ENCODE measurements at places on chromosomes 6 and 20.

DNA sequence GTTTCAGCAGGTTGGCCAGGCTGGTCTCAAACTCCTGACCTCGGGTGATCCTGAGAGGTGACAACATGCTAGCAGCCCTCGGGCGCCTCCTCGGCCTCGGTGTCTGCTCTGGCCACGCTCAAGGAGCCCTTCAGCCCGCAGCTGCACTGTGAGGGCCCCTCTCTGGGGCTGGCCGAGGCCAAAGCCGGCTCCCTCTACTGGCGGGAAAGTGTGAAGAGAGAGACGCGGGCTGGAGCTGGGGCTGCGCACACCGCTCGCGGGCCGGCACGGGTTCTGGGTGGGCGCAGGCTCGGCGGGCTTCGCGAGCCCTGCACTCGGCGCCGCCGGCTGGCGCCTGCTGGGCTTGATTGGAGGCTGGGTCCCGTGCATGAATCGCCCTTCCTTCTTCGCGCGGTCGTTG lies 80.8 kb upstream of the RBM24 start:
- no peak for DNase-seq

DNA sequence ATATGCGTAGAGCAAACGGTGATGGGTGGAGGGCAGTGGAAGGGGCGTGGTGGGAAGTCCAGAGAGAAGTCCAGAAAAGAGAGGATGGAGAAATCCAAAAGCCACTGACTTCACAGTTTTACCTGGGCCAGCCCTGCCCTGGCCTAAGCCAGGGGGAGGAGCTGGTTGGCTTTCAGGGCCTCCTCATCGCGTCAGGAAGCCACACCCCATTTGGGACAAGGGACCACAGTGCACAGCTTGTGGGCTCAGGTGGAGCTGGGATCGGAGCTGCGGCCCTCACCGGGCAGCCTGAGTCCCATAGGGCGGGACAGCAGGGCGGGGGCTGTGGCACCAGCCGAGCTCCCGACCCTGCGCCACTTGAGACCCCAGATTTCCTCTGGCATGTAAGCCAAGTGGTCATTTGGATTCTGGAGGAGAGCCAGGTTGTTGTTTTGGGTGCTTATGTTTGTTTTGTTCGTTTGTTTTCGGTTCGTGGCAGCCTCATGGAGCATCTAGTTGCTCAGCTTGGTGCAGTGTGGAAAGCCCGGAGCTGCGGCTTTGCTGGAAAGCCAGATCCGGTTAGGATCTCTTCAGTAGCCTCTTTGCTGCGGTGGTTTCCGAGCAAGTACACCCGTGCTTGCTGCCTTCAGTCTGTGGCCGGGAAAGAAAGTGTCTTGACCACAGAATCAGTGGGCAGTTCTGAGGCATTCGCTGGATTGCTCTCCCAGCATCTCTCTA lies 42.2 kb downstream of the RIOK1 start:
- DNase-seq = no peak

GRCh38 chr6:122752459-122752858 lies 27.1 kb upstream of the FABP7 start:
- DNase-seq = no peak

GRCh38 chr6:30720738-30721197 lies 616 bp downstream of the TUBB start:
- DNase-seq = no peak

GRCh38 chr6:120058410-120058809 lies 708.8 kb upstream of the MAN1A1 start:
- DNase-seq = no peak

DNA sequence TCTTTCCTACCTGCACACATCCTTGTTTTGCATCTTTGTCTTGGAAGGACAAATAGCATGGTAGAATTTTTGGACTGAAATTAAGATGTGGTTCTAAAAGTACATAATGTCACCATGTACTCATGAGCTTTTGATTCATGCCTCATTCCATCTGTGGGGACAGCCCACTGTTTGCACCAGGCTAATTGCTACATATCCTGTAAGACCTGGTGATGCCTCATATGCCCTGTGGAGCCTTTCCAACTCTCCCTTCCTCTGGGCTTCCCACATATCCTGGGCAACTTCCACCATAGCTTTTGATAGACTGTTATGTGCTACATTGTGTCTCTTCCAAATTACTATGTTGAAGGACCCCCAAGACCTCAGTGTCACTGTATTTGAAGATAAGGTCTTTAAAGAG lies 213.6 kb upstream of the PREP start:
- DNase-seq = no peak

GRCh38 chr6:41578217-41579087 lies 32.3 kb downstream of the FOXP4 start:
- peak; percentile 29 for DNase-seq

DNA sequence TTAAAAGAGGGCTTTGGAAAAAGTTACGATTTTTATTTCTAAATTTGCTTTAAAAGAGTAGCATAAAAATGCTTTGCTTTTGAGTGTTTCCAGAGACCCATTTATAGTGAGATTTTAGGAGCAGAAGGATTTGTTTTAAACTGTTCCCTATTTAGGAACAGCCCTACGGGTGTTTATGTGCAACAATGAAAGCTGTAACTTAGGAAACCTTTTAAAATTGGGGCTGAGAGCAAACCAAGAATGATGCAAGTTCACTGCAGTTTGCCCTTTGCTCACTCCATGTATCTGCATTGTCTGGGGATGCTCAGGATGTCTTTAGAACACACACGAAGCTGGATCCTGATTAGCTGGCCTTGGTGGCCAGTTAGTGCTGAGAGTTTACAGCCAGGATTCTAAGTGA lies 40.9 kb downstream of the GHRH start:
- DNase-seq = no peak

GRCh38 chr6:21230536-21230935 lies 363.0 kb upstream of the SOX4 start:
- no peak for DNase-seq

- peak; percentile 41 for DNase-seq
These were observed 134.0 kb upstream of the ARMC2 start for GRCh38 chr6:108714101-108714765.

DNA sequence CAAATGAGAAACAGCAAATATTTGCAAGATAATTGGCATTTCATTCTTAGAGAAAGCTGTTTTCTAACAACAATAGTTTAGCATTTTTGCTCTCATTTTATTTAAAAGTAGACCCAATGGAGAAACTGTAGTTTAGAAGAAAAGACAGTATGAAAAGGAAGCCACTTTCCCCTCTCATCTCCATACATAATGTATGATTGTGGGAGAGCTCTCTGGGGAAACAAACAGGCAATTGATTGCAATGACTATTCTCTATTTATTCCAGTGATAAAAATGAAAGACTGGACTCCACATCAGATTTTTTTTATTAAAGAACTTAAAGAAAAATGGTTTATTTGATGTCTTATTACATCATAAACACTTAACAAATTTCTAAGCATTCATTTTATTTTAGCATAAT lies 116.8 kb upstream of the SASH1 start:
- no peak for DNase-seq

GRCh38 chr20:15033269-15033668 lies 695.9 kb upstream of the FLRT3 start:
- DNase-seq = no peak

DNA sequence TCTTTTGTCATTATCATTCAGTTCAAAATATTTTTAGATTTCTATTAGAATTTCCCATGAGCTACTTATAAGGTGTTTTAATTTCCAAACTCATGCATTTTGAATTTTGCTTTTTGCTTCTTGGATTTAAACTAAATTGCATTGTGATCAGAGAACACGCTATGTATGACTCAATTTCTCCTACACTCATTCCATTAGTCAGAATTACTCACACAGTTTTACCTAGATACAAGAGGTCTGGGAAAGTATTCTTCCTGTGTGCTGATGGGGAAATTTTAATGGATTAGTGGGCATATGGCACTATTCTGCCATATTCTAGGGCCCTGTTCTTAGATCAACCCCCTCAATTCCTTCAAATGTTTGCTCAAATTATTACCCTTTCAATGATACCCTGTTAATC lies 49.9 kb upstream of the BMP5 start:
- DNase-seq = peak; percentile 88

- no peak for DNase-seq
These were observed 189.7 kb downstream of the SYNDIG1 start for GRCh38 chr20:24658920-24659660.

DNA sequence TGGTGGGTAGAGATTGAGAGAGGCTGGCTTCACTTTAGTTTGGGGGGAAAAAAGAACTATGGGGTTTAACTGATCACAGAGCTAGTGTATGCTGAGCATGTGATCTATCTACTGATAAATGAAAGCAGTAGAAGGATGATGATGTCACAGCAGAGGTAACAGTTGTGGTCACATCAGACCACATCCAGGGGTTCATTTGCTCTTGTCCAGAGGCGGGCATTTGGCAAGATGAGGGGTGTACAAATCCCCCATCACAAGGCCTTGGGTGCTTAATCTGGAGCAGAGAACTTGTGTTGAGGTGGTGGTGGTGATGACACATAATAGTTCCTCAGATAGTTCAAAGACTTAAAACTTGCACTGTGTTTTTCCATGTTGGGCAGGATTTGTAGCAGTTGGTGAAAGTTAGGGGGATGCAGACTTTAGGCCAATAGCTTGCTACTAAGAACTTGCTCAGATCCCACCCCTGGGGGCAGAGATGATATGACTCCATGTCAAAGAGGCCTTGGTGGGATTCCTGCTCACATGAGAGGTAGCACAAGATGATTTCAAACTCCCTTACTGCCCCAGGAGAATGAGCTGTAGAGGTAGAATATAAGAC lies 63.4 kb downstream of the PRDM1 start:
- no peak for DNase-seq

DNA sequence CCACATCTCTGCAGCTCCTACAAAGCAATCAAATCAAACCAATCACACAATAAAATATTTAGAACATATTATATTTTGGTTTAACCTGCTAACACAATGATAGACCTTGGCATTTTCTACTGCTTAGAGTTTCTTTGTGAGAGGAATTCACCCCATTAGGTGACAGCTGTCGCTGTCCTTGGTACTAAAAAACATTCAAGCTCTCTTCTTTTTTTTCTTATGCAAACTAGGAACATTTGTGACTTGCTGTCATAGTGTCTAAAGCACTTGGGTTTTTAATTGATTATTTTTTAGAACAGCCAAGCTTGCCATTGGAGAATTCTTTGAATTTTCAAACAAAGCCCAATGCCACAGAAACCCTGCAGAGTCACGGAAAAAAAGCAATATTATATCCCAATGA lies 46.4 kb downstream of the CNR1 start:
- DNase-seq = peak; percentile 8

DNA sequence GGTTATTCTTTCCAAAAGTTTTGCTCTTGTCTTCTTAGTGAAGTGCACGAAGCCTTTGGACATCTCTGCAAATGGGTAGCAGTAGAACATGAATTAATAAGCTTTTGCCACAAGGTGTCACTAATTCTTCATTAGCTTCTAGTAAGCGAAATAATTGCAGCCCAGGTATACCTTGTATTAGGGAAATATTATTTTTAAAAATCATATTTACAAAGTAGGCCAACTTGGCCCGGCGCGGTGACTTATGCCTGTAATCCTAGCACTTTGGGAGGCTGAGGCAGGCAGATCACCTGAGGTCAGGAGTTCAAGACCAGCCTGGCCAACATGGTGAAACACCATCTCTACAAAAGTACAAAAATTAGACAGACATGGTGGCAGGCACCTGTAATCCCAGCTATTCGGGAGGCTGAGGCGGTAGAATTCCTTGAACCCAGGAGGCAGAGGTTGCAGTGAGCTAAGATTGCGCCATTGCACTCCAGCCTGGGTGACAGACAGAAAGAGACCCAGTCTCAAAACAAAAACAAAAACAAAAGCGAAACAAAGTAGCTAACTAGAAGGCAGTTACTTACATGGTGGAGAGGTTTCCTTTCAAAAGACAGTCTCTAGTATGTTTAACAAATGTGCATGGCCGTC lies 8.8 kb upstream of the RSPH3 start:
- no peak for DNase-seq

- no peak for DNase-seq
These were observed 229.1 kb downstream of the SIM1 start for GRCh38 chr6:100235631-100236030.

DNA sequence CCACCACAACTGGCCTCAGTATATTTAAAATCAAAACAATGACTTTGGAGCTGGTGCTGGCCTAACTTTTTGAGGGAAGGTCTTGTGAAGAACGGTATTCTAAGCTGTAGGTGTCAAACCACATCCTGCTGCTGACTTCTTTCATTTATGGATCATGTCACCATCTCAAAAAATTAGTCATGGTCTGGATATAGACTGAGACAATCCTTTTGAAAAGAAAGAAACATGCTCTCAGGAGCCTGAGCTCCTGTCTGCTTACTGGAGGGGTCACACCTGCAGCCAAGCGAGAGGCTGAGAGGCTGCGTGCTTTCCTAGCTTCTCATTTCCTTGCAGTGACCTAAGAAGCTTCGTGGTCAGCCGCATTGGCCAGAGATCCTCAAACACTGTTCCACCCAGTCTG lies 55.2 kb downstream of the TIAM2 start:
- peak; percentile 76 for DNase-seq

- DNase-seq = peak; percentile 66
These were observed 3.3 kb upstream of the ASXL1 start for GRCh38 chr20:32354592-32355416.

DNA sequence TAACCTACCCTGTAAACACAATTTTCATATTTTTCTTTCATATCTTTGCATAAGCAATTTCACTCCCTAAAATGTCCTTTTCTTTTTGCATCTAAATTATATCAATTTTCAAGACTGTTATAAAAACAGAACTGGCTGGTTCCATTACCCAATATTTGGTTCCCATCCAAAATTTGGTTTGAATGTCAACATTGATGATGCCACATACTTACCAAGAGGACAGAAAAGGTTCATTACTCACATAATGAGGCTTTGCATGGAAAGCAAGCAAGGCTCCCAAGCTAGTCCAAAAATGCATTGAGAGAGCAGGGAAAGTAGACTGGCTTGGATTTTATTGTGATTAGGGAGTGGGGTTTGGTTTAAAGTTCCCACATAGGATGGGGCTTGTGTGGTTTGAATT lies 144.4 kb upstream of the AKIRIN2 start:
- no peak for DNase-seq

GRCh38 chr6:56757588-56757984 lies 114.9 kb upstream of the DST start:
- DNase-seq = peak; percentile 62

GRCh38 chr6:139594333-139594965 lies 220.0 kb upstream of the CITED2 start:
- no peak for DNase-seq

GRCh38 chr6:45714741-45715507 lies 300.7 kb downstream of the CLIC5 start:
- peak; percentile 90 for DNase-seq

GRCh38 chr6:168515376-168515775 lies 74.4 kb downstream of the SMOC2 start:
- no peak for DNase-seq

Data from astrocyte of the spinal cord (primary cell).